NCI-H510A (cell line): ENCODE measurements at places on chromosomes 2 and 18.

GRCh38 chr18:76379226-76380126, 115.6 kb downstream of the ZNF516 start:
- no peak for DNase-seq

DNA sequence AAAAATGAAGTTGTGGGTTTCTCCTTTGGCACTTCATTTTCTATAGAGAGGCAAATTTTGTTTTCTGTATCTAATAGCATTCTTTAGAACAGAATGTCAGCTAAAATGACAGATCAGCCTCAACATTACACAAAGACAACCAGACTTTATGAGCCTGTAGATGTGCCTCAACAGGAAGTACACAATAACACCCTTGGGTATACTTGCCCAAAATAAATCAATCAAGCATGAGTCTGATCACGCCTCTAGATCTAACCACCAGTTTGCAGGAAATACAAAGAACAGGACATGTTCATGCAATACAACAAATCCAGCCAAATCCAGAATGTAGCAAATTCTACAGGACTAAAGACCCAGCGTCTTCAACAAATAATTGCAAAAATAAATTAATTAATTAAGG, 11.2 kb upstream of the DAPL1 start:
- no peak for DNase-seq

DNA sequence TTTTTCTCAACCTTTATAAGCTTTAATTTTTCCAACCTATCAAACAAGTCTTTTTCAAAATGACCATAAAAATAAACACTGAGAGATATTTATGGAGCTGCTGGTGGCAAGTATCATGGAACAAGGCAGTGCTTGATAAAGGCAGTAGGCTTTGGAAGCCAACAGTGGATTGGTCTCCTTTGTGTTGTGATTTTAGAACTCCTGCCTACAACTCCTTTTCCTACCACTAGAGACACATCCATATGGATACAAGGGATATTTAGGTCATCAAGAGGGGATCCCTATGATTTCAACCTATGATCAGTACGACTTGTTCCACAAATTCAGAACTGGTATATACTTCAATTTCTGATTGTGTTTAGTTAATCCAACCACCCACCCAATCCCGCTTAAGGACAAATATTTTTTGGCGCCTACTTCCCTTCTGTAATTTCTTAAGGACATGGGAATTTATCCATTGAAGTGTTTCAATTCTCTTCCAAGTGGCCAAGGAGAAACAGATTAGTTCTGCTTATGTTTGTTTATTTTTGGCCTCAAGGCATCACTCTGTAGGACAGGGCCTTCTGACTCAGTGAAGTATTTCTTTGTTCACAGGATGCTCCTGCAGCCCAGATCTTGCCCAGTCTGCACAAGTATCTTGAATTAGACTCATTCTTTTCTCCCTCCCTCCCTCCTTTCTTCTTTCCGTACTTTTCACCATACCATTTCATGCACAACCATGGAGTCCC, 2119.6 kb upstream of the PIK3C3 start:
- DNase-seq: no peak

- DNase-seq: no peak
Measured at GRCh38 chr2:175312137-175312536, 130.6 kb upstream of the ATP5MC3 start.

DNA sequence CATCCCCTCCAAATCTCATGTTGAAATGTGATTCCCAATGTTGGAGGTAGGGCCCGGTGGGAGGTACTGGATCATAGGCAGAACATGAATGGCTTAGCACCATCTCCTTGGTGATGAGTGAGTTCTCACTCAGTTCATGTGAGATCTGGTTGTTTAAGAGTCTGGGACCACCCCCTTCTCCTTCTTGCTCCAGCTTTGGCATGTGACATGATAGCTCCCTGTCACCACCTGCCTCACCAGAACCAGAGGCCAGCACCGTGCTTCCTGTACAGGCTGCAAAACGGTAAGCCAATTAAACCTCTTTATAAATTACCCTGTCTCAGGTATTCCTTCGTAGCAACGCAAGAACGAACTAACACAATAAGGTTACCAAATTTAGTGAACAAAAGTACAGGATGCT, 95.4 kb downstream of the ZBTB7C start:
- no peak for DNase-seq

DNA sequence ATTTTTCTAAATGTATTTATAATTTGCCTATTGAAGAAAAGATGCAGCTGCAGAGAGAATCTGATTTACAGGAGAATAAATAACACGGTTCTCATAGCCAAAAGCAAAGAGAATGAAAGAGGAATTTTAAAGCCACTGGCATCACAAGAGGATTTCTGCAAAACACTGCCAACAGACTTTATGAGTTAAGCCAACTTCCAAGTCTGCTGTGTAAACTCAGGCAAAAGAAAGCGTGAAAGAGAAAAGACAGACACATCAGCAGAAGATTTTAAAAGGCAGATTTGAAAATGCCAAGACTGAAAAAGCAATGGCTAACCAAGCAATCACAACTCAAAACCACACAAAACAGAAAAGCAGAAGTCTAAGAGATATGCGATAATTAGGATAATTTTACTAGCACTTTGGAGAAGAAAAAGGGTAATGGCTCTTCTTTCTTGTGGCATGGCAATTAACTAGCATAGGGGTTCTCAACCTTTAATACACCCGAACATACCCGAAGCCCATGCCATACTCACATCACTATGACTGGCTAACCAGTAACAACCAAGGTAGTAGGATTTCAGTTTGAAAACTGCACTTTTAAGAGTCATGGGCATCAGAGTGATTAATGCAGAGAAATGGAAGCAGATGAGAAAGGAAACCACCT, 4.9 kb downstream of the DARS1 start:
- no peak for DNase-seq

DNA sequence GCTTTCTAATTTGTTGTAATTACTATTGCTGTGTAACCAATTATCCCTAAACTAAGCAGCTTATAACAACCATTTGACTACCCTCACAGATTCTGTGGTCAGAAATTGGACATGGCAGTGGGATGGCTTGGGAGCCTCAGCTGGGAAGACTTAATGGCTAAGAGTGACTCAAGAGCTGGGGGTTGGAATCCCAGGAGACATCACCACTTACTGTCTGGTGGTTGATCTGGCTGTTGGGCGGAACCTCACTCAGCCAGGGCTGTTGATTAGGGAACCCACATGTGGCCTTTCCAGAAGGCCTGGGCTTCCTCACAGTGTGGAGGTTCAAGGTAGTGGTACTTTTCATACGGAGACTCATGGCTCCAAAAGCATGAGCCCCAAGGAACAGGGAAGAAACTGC, 49.8 kb downstream of the E2F6 start:
- no peak for DNase-seq

- no peak for DNase-seq
Measured at GRCh38 chr2:240503375-240503774, 54.4 kb downstream of the ANKMY1 start.

- DNase-seq: no peak
Measured at GRCh38 chr18:71784777-71785176, 759.4 kb downstream of the CBLN2 start.

DNA sequence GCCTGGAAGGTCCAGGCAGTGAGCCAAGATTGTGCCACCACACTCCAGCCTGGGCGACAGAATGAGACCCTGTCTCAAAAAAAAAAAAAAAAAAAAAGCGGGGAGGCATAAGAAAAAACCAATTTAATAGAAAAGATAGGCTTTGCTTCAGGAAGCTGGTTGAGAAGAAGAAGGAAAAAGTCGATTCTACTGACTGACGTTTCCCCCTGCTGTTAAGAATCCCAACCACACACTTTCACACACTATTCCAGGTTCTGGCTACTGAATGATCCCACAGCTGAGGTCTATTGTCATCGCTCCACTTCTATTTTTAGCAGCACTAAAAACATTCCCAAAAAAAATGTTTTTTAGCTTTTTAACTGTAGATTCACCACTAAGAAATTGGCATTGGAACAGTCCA, 6.7 kb upstream of the CHCHD5 start:
- no peak for DNase-seq

DNA sequence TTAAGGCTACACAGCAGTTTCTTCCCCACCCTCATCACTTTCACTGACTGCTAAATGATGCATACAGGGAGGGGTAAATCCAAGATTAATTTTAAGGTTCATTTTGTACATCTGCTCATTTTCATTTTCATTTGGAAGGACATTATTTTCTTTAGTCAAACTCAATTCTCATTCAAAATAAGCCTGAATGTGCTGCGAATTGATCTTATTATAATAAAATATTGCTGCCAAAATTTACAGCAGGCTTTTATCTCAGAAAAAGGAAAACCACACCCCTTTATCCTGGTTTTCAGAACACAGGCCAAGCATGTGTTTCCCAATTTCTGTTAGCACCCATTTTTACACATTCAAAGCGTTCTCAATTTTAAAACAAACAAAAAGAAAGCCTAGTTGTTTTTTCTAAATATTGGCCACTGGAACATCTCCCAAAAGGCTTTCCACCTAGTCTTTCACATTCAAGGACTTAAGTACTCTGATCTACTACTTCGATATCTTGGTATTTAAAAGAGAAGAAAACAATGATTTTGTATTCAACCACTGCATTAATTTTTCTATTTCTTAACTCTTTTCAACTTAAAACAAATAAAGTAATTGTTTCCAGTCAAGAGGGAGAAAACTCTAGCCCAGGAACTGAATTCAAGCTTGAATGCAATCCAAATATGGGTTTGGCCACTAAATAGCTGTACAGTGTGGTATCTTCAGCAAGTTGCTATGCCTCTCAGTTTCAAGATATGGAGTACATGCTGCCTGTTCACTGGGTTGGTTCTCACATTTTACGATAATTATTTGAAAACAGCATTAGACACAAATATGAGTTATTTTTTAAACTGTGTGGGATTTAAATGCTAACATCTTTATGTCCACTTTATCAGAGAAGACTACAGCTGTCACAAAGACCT, 52.5 kb downstream of the CDH2 start:
- DNase-seq: no peak

GRCh38 chr18:57621246-57621604, 411 bp downstream of the NARS1 start:
- no peak for DNase-seq

DNA sequence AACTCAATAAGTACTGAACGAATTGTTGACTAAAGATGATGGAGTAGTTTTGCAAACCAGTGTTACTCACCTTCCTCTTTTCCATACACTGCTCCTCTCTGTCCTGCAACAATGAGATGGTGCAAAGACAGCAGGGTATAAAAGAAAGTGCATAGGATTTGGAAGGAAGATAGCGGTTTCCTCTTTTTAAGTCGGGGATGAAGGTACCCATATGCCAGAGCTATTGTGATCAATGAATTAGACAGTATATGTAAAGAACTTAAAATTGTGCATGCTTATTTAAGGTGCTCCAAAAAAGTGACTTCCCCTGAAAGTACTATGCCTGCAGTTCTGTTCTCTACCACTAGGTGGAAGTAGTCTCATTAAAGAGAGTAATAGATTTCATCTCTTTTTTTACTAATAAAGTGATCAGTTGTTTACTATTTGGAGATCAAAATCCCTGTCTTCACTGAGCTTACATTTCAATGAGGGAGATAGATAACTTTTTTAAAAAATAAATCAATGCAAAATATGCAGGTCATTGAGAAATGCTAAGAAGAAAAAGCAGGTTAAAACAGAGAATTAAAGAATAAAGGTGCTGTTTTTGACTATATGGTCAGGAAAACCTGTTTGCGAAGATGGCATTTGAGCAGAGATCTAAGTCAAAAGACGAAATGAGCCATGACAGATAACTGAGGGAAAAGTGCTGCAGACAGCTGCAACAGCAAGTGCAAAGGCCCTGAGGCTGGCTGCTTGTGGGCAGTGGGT, 339.7 kb upstream of the SLC14A2 start:
- DNase-seq: no peak

DNA sequence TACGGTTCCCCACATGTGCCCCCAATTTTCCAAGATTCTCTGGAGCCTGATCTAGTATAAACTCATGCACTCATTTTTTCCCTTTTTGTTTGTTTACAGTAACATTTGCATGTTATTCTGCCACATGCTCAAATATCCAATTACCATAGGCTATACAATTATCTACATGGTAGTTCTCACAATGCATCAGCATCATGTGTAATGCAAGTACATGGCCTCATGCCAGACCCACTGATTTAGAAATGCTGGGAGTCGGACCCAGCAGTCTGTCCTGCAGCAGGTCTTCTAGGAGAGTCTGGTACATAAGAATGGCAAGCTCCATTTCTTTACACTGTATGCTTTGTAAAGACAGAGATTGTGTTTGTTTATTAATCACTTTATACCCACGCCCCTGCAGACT, 107.7 kb downstream of the CBLN2 start:
- no peak for DNase-seq

GRCh38 chr2:153291718-153292117, 186.8 kb downstream of the RPRM start:
- no peak for DNase-seq

DNA sequence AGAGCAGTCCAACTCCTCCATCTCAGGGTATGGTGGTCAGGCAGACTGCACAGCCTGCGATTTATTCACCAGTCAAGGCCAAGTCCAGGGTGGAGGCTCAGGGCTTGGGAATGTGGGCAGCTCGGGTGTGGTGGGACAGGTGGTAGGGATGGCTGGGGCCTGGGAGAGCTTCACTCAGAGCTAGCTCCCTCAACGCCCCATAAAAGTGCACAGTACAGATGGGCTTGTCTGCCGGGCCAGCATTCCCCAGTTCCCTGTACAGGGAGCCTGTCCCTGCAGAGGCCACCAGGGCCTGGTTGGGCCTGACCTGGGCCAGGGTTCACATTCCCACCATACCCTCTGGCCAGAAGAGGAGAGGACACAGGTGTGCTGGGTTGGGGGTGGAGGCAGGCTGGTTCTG, 49.2 kb upstream of the OTOS start:
- no peak for DNase-seq

GRCh38 chr2:195861821-195862220, 204.8 kb downstream of the SLC39A10 start:
- no peak for DNase-seq

- no peak for DNase-seq
Measured at GRCh38 chr2:143645921-143646645, 516.9 kb downstream of the ARHGAP15 start.

GRCh38 chr2:96884299-96885094, 14.6 kb upstream of the SEMA4C start:
- DNase-seq: no peak

GRCh38 chr2:97952357-97952756, 43.4 kb downstream of the TMEM131 start:
- no peak for DNase-seq

GRCh38 chr2:56314796-56315195, 131.0 kb downstream of the CCDC85A start:
- DNase-seq: no peak

DNA sequence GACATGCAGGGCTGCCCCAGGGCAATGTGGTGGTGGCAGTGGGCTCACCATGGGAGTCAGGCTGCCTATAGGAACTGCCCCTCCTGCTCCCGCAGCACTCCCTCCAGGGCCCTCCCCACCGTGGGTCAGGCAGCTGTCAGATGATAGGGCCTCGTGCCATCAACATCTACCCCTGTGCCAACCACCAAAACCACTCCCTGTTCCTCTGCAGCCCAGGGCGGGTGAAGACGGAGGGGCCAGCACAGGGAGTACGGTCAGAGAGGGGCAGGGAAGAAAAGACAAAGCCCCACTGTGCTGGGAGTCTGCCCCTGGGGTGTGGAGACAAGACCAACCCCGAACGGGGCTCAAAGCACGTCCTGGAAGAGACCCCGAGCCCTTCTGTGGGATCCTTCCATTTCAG, 97.4 kb downstream of the TNS1 start:
- DNase-seq: no peak

GRCh38 chr18:39959839-39960238, 1995.2 kb upstream of the PIK3C3 start:
- DNase-seq: no peak
